Liver (tissue), 10 donors: ENCODE measurements at places on chromosomes 13 and 19. TPM values are rescaled to one million over a fixed set of nuclear protein-coding genes. Genes with fewer than 3 reads are reported as not detected.

DNA sequence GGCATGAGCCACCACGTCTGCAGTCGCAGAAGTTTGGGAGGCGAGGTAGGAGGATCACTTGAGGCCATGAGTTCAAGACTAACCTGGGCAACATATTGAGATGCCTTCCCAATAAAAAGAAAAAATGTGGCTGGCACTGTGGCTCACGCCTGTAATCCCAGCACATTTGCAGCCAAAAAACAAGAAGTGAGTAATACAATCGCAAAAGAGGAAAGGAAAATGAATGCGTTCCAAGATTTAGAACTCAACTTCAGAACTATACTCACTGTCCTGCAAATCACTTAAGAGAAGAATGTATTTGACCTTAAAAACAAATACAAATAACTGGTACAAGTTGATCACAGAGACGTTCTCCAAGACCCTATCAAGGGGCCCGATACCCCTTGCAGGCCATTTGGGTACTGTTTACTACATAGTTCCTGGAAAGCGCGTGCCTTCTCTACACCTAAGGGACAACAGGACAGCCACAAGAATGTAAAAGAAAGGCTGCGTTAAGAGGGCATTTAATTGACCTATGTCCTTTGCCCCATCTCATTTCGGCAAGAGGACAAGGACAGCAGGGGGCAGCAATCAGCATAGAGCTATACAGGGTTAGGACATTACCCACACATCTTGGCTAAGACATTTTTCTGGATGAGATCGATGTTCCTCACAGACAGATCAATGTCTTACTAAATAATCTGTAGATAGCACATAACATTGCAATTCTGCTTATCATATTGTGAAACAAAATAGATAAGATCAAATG, 41.3 kb downstream of the FLT3 start:
- no peaks in the 10 kb centered on the region for H3K36me3 ChIP-seq
- DNase-seq: peak; percentile 57
- H3K27ac ChIP-seq: no peak overlapping the region
- no peaks in the 10 kb centered on the region for H3K27me3 ChIP-seq

DNA sequence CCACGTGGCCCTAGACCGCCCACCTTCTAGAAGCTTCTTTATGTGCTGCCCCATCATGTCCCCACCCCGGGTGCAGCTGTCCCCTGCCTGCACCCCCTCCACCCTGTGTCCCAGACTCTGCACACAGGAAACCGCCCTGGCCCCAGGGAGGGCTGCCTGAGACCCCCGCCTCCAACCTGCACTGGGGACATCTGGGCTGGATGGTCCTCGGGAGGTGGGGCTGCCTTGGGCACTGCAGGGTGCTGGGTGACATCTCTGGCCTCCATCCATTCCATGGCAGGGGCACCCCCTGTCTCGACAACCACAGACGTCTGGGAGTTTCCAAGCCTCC, 17.8 kb upstream of the ZBTB7A start:
- peak overlapping the region; percentile 60 for H3K27ac ChIP-seq
- no peaks in the 10 kb centered on the region for H3K36me3 ChIP-seq
- H3K4me1 ChIP-seq: no peaks in the 10 kb centered on the region
- H3K27me3 ChIP-seq: no peaks in the 10 kb centered on the region
- no peak overlapping the region for H3K4me3 ChIP-seq

DNA sequence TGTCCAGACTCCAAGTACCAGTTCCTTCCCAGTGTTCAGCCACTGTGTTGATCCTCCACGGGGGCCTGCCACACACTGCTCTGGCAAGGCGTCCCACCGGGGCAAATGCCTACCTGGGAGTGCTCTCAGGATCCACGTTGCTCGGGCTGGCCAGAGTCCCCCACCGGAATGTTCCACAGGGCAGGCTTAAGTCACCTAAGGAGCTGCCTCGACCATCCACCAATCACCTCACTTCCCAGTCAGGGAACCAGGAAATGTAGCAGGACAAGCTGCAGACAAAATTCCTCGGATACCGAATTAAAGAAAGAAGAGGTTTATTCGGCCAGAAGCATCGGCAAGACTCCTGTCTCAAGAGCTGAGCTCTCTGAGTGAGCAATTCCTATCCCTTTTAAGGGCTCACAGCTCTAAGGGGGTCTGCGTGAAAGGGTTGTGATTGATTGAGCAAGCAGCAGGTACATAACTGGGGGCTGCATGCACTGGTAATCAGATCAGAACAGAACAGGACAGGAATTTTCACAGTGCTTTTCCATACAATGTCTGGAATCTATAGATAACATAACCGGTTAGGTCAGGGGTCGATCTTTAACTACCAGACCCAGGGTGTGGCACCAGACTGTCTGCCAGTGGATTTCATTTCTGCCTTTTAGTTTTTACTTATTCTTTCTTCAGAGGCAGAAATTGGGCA, 56.9 kb upstream of the EDNRB start:
- no peaks in the 10 kb centered on the region for H3K27me3 ChIP-seq
- no peaks in the 10 kb centered on the region for H3K36me3 ChIP-seq
- no peak for DNase-seq
- no peak overlapping the region for H3K4me3 ChIP-seq
- no peak overlapping the region for H3K27ac ChIP-seq
- no peaks in the 10 kb centered on the region for H3K4me1 ChIP-seq

- H3K4me3 ChIP-seq: no peak overlapping the region
- H3K4me1 ChIP-seq: peaks cover 11% of the 10 kb centered on the region
- no peak overlapping the region for H3K27ac ChIP-seq
- no peak for DNase-seq
- no peaks in the 10 kb centered on the region for H3K27me3 ChIP-seq
Measured at GRCh38 chr19:6417713-6418561, 6.7 kb downstream of the KHSRP start.

DNA sequence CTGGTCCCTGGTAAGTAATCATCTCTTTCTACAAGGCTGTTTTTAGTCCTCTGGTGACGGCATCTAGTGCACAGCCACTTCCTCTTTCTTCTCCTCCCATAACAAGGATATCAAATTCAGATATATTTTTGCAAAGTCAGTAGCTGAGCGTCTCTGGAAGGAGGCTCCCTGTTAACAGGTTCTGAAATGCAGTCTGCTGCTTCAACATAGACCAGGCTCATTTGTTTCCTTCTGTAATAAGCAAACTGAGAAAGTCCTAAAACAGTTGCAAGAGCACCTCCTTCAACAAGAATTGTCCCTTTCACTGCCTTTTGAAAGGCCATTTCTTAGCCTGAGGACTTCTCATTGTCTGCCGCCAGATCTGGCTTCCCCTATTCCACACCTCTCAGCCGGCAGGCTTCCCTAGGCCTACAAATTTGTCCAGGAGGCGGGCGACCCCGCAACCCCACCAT, 7.4 kb upstream of the ZSCAN5A start:
- H3K36me3 ChIP-seq: no peaks in the 10 kb centered on the region
- no peaks in the 10 kb centered on the region for H3K27me3 ChIP-seq
- H3K27ac ChIP-seq: peak overlapping the region; percentile 4

DNA sequence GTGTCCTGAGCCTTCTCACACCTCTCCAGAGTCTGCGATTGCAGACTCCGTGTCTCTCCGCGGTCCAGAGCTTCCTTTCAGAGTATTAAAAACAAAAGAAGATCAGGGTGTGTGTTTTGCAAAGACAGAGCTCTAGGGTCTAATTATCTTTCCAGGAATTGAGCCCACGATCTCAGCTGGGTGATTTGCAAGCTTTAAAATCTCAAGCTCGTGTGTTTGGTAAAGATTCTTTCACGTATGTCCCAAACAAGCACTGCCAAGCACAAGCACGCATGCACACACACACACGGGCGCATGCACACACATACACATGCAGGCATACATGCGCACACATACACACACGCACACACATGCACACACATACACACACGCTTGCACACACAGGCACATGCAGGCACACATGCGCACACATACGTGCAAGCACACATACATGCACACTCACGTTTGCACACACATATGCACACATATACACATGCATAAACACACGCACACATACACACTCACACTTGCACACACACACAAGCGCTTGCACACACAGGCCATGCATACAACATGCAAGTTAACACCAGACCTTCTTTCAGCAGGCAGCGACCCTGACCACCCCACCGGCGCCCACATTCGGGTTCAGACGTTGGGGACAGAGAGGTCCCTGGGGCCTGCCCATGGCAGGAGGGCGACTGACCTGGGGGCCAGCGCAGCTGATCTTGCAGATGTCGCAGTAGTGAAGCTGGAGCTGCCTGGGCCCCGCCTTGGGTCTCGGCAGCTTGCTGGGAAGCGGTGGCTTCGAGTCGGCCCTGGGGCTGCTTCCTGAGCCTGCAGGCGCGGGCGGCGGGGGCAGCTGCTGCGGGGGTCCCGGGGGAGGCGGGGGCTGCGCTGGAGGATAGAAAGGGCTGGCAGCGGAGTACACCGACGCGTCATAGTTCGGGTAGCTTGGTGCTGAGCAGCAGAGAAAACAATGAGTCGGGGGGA, 37.9 kb downstream of the ZFR2 start:
- DNase-seq: no peak
- no peaks in the 10 kb centered on the region for H3K4me1 ChIP-seq

DNA sequence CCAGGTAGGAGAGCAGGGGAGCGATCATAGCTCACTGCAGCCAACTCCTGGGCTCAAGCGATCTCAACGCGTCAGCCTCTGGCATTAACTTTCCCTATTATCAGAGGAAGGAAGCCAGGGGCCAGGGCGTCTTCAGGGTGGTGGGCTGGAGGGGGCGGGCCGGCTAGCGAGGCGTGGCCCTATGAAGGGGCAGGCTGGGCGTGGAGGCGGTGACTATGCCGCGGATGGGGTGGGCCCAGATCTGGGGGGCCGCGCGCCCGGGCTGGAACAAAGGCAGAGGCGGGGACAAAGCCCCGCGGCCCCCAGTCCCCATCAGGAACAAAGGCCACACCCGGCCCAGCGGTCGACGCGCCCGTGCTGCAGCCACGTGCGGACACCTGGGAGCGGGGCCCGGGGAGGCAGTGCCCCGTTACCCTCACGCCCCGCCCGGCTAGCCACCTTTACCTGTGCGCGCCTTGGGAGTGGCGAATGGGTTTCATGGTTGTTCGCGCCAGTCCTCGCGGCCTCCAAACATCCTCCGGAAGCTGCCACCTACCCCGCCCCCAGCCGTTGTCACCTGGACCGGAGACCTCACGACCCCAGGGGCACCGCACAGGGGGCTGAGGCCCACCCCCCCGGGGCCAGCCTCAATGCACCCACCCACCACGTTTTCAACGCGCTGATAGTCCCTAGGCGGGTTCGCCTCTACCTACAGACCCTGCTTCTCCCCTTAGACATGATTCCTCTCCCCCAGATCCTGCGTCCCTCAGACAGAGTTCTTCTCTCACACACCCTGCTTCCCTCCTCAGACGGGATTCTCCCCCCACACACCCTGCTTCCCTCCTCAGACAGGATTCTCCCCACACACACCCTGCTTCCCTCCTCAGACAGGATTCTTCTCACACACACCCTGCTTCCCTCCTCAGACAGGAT, 5.4 kb upstream of the TRIM28 start:
- H3K27ac ChIP-seq: no peak overlapping the region
- H3K4me1 ChIP-seq: peaks cover under 1% of the 10 kb centered on the region
- DNase-seq: peak; percentile 53
- H3K4me3 ChIP-seq: no peak overlapping the region
- H3K27me3 ChIP-seq: no peaks in the 10 kb centered on the region
- no peaks in the 10 kb centered on the region for H3K36me3 ChIP-seq

- DNase-seq: no peak
- H3K27me3 ChIP-seq: no peaks in the 10 kb centered on the region
- peak overlapping the region; percentile 13 for H3K27ac ChIP-seq
- H3K36me3 ChIP-seq: no peaks in the 10 kb centered on the region
- H3K4me3 ChIP-seq: no peak overlapping the region
- peaks cover 4% of the 10 kb centered on the region for H3K4me1 ChIP-seq
Measured at GRCh38 chr13:94157705-94158218, 321.7 kb downstream of the DCT start.

Gene WTIP
- 2.4 TPM for total RNA-seq

Gene TGFBR3L
- total RNA-seq: not detected
